ENCODE measurements at places on chromosomes 13 and 19.

DNA sequence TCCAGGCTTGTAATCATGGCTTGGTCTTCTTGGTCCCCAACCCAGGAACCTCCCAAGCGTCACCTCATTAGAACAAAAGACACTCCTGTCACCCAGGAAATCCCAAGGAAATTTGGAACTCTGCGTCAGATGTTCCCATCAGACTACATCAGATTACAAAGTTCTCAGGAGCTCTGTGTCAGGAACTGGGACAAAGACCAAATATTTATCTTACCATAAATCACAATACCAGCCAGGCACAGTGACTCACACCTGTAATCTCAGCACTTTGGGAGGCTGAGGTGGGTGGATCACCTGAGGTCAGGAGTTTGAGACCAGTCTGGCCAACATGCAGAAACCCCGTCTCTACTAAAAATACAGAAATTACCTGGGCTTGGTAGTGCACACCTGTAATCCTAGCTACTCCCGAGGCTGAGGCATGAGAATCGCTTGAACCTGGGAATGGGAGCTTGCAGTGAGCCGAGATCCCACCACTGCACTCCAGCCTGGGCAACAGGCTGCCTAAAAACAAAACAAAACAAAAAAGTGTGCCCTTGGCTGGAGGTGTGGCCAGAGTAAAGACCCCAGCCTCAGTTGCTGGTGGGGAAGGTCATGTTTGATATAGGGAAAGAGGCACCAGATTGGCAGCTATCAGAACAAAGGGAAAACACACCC lies 16.7 kb upstream of the CCDC124 start:
- no peak for DNase-seq

GRCh38 chr13:89136678-89137077 lies 1465.5 kb downstream of the SLITRK5 start:
- no peak for DNase-seq

- no peak for DNase-seq
Observed at GRCh38 chr19:35932291-35932936, 3.8 kb upstream of the LRFN3 start.

- no peak for DNase-seq
Observed at GRCh38 chr19:10320602-10321416, 5.0 kb upstream of the FDX2 start.

DNA sequence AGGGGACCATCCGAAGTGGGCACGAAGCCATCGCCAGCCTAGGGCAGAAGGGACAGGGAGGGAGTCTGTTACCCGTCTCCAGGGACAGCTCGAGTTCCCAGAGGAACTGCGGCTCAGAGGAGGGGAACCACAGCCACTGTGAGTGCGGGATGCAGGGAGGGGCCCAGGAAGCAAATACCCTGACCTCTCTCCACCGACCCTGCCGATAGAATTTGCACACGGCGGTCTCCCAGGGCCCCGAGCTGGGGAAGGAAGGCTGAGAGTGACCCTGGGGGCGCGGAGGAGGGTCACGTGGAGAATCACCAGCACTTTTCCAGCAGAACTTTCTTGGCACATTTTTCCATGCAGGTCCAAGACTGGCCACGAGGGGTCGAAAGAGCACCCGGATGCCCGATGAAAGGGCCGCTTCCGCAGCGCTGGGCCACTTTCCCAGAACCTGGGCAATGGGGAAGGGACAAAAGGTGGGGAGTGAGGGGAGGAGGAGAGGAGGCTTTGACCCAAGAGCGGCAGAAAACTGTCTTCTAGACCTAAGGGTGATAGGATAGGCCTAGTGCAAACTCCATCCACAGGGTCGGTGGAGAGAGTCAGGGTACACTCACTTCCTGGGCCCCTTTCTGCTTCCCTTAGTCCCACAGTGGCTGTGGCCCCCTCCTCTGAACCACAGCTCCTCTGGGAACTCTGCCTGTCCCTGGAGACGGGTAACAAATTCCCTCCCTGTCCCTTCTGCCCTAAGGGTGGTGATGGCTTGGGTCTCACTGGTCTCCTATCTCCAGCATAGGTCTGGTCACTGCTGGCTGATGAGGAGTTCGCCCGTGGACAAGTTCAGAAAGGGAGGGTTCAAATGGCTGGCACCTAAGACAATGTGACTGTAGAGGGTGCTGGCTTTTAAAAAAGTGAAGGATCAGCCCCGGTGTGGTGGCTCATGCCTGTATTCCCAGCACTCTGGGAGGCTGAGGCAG lies 5.3 kb upstream of the GPR4 start:
- no peak for DNase-seq

DNA sequence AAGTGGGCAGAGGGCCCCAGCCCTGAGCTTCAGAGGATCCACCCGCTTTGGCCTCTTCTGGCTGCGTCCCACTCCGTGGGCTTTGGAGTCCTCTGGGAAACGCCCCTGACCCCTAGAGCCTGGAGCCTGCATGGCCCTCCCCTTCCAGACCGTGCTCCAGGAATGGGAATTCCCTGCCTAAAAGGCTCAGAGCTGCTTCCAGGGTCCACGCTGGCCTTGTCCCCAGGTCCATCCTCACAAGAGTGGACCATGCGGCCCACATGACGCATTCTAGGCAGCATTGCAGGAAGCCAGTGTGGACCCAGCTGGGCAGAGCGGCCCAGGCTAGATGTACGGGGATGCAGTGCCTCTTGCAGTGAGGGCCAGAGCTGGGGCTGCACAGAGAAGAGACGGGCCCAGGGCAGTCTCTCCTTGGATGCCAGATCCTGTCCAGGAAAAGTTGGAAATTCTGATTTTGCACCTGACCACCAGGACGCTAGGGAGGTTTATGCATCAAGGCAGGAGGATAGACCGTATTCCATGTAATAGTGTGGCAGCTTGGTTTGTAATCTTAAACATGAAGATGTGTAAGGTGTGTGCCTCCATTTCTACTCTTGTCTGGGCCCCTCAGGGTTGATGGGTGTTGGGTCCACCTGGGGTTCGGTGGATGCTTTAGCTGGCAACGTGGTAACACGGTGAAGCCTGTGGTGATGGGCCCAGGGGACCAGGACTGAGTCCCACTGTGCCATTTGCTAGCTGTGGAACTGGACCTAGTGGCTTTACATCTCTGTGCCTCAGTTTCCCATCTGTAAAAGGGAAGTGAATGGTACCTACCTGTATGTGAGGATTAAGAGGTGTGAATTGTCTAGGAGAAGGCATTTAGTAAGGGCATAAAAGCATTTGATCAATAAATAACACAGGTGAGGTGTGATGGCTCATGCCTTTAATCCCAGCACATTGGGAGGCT lies 14.8 kb upstream of the FXYD3 start:
- no peak for DNase-seq

- DNase-seq, result no peak
Observed at GRCh38 chr19:17766543-17767131, 15.4 kb downstream of the FCHO1 start.

GRCh38 chr13:24267274-24267673 lies 42.1 kb upstream of the C1QTNF9 start:
- no peak for DNase-seq

GRCh38 chr19:48954595-48955307 lies at the start of gene BAX:
TSS of gene BAX (plus strand) at chr19:48954875. CDS start at chr19:48954929, 54 bp downstream.
- DNase-seq, result peak; percentile 79

Data from stimulated activated CD4-positive, alpha-beta T cell treated with anti-CD3 and anti-CD28 coated beads, TNF-alpha, amount 100 ng/mL, for 4 hours (primary cell).